ENCODE measurements at places on chromosomes 6 and 20. TPM values are rescaled to one million over a fixed set of nuclear protein-coding genes. Genes with fewer than 3 reads are reported as not detected.

GRCh38 chr20:36352843-36353553 lies 46.9 kb downstream of the DLGAP4 start:
- no peak for DNase-seq

TBCC gene
- total RNA-seq, result 38.0 TPM

DNA sequence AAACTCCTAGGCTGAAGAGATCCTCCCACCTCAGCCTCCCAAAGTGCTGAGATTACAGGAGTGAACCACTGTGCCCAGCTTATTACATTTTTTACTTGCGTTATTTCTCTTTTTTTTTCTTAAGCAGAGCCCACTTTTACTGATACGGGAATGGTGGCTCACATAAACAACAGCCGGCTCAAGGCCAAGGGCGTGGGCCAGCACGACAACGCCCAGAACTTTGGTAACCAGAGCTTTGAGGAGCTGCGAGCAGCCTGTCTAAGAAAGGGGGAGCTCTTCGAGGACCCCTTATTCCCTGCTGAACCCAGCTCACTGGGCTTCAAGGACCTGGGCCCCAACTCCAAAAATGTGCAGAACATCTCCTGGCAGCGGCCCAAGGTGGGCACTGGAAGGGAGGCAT lies 10.5 kb downstream of the CAPN11 start:
- DNase-seq, result no peak

MOG gene
- not detected for total RNA-seq

TREML1 gene
- total RNA-seq, result 0.10 TPM

- no peak for DNase-seq
Observed at GRCh38 chr6:168130168-168130696, 51.2 kb upstream of the FRMD1 start.

CRISP3 gene
- not detected for total RNA-seq

MUC21 gene
- not detected for total RNA-seq

PRR18 gene
- 0.33 TPM for total RNA-seq

DNA sequence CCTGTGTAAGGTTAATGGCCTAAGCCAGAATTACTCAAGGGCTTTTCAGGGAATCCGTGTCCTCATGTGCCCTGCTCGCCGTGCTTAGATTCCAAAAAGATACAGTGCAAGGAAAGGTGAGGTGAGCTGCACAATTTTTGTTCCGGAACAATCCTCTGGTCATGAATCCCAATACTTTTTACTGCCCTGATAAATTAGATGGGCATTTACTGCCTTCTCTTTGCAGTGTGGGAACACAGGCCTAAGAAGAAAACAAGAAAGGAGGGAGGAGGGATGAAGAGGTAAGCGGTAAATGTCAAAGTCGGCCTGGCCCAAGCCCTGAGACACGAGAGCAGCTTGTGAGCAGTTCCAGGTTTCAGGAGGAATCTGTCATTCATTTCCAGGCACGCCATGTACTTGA lies 390.9 kb upstream of the SULF2 start:
- no peak for DNase-seq

BMP2 gene
- not detected for total RNA-seq

GRCh38 chr20:40600441-40601219 lies 88.4 kb downstream of the MAFB start:
- DNase-seq, result no peak

DNA sequence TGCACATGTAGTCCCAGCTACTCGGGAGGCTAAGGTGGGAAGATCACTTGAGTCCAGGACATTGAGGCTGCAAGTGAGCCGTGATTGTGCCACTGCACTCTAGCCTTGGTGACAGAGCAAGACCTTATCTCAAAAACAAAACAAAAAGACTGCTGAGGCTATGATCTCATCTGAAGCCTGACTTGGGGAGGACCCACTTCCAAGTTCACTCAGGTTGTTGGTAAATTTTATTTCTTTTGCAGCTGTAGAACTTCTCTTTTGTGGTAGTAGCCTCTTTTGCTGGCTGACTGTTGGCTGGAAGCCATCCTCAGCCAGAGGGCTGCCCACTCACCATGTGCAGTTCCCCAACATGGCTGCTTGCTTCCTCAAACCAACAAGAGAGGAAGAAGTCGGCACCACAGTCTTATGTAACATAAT lies 36.8 kb upstream of the ME1 start:
- no peak for DNase-seq

MMP24OS gene
- total RNA-seq, result 19.6 TPM

DNA sequence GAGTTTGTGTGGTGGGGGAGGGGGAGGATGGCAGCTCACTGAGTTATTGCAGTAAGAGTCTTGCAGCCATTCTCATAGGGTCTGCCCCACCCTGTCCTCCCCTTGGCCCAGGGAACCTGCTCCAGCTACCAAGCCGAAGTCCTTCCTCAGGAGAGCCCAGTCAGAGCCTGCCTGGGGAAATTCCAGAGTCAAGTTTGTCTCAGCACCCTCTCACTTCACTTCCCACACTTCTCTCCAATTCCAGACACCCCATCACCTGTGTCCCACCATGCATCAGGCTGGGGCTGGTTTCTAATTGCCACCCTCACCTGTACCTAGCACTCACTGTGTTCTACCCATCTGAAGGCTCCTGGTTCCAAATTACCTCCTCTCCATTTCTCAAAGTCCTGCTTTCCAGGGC lies 10.3 kb upstream of the SLC22A16 start:
- no peak for DNase-seq

ATP9A gene
- not detected for total RNA-seq

PLCB4 gene
- total RNA-seq, result 0.47 TPM

JARID2 gene
- 18.5 TPM for total RNA-seq

- DNase-seq, result no peak
Observed at GRCh38 chr20:4876731-4877130, 124.6 kb downstream of the SLC23A2 start.

- DNase-seq, result no peak
Observed at GRCh38 chr6:84854811-84855400, 90.5 kb upstream of the TBX18 start.

MEP1A gene
- not detected for total RNA-seq

DNA sequence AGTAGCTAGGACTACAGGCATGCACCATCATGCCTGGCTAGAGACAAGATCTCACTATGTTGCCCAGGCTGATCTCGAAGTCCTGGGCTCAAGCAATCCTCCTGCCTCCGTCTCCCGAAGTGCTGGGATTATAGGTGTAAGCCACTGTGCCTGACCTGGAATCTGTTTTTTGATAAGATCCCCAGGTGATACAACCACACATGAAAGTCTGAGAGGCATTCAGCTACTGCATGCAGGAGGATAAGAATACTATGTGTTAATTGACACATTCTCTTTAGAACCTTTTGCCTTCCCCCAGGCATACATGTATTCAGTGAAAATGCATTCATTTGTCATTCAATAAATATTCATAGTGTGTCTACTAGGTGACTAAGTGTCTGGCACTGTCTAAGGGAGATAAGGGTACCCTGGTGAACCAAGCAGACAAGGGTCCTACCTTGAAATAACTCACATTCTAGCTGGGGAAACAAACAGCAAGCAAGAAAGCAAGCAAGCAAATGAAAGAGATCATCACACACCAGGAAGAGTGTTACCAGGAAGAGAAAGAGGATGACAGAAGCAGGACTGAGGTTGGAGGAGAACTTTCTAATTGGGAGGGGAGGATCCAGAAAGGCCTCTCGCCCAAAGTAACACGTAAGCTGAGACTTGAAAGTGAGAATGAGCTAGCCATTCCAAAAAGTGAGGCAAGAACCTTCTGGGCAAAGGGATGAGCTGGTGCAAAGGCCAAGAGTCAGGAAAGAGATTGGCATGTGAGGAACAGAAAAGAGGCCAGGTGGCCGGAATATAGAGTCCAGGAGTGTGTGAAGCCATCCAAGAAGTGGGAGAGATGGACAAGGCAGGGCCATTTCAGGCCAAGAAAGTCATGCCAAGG lies 6.5 kb downstream of the GFOD1 start:
- DNase-seq, result no peak

DNA sequence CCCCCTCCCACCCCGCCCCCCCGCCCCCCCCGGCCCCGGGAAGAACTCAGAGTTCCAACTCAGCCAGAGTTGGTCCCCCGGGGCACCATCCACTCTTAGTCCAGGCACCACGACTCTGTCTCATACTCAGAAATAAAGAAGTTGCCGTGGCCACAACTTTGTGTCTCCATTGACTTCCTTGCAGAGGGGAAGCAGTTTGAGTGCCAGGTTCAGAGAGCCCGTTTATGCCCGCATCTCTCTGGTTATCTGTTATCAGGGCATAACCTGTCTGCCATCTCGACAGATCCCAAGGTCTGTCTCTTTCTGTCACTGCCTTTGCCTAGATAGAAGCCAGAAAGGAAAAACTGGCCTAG lies 605 bp downstream of the CDC5L start:
- DNase-seq, result no peak

DNA sequence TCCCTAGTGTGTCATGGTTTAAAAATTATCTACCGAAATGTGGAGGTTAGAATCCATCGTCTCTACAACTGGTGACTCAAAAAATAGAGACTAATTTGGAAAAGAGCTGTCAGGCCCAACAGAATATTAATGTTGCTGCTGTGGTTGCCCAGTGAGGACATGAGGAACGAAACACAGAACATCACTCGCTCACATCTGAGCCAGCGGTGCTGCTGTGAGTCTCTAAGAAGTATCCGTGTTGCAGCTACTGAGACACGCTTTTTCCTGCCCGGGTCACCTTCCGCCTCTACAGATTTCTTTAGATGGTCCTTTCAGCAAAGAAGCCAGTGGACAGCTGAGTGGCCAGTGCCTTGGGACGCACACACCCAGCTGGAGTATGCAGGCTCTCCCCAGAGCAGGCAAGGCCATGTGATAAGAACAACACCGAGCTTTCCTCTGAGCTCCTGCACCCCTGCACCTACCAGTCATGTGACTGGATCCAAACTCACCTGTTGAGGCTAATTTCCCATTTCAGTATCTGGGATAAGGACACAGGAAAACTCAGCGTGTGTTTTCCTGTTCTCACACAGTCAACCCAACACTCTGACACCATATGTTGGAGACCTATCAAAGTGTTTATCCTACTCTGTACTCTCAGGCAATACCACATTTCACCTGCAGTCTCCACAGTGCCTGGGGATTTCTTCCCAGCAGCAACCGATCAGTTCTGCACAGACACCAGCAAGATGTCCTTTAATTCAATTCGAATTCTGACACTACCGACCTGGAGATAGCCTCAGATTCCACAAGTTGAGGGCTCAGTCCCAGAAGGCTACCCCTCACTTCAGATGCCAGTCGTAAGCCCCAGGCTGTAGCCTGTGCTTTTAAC lies 119.0 kb upstream of the RPS6KA2 start:
- no peak for DNase-seq

GRCh38 chr6:24273096-24273870 lies 84.6 kb downstream of the DCDC2 start:
- DNase-seq, result peak; percentile 22

DNA sequence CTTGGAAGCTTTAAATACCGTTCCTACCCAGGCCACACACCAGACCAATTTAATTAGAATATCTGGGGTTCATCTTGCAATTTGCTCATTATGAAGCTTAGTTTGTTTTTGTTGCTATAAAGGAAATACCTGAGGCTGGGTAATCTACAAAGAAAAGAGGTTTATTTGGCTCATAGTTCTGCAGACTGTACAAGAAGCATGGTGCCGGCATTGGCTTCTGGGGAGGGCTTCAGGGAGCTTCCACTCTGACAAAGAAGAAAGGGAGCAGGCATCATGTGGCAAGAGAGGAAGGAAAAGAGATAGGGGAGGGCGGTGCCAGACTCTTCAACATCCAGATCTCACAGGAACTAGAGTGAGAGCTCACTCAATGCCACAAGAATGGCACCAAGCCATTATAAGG lies 73.6 kb downstream of the RNF182 start:
- DNase-seq, result no peak

CCR6 gene
- total RNA-seq, result not detected

BMP6 gene
- total RNA-seq, result 2.2 TPM

DNA sequence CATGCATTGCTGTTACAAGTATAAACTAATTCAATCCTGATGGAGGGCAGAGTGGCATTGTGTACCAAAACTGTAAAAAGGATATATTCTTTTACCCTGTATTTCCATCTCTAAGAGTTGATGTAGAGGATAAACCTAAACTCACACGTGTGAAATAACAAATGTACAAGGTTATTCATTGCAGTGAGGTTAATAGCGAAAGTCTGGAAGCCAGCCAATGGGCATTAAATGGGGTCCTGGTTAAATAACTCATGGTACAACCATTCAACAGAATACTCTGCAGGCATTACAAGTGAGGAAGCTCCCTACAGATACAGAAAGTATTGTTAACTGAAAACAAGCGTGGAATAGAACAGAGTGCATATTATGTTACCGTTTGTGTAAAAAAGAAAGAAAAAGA lies 56.9 kb downstream of the BCAS1 start:
- DNase-seq, result peak; percentile 16

DNA sequence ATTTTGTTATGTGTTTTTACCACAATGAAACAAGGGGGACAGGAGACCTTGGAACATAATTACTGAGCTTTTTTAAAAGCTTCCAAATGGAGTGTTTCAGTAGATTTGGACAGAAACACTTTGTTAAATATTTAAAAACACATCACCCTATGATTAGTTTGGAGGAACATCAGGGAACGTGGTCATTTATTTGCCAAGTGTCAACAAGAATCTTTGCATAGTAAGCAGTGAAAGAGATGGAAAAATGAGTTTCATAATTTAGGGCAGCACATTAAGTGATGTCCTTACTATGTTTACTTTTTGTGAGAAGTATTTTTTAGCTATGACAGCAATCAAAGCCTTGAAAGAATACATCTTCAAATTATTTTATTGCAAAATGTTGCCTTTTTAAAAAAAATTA lies 82.6 kb downstream of the PROKR2 start:
- no peak for DNase-seq

- DNase-seq, result peak; percentile 15
Observed at GRCh38 chr6:95819939-95820338, 195.8 kb upstream of the FUT9 start.

GRCh38 chr6:38272222-38272621 lies 367.5 kb downstream of the BTBD9 start:
- no peak for DNase-seq

DNA sequence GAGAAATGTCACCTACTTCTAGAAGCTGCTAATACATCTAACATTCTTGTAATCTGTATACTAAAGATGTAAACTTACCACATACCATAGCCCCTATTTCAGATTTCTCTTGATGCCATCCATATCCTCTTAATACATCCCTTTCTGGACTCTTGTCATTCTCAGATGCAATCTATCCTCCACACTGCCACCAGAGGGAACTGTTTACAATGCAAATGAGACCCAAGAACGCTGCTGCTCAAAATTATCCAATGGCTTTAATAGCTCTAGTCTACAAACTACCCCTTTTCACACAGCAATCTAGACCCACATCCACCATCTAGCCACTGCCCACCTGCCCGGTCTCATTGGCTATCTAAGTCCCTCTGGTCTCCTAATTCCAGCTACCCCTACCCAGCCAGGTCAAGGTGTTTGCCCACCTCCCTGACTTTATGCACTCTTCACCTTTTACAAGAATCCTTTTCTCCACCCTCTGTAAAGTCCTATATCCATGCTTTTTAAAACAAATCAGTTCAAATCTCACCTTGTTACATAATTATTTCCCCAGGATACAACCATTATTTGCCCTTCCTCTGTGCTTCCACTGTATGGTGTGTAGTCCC lies 14.8 kb downstream of the FAXC start:
- peak; percentile 20 for DNase-seq

GRCh38 chr6:18241208-18242038 lies 22.9 kb downstream of the DEK start:
- DNase-seq, result no peak

GRCh38 chr6:122012578-122012977 lies 386.9 kb upstream of the HSF2 start:
- DNase-seq, result no peak

BEND6 gene
- 0.93 TPM for total RNA-seq
